ENCODE measurements at places on chromosomes 13 and 19.

DNA sequence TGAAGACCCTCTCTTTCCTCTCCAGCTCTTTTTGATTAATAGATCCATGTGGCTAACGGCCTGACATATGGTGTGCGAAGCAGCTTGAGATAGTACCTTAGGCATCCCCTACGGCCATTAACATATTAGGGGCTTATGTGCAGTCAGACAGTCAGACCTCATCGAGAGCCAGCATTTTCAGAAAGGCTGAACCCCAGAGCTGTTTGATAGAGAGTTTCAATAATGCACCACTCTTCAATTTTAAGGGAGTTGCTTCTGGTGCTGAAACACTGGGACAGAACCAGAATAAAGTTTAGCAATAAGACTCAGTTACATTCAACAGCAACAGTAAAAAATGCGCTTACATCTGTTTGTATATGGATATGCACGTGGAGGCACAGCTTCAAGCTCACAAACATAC lies 10.8 kb downstream of the POU4F1 start:
- DNase-seq = no peak

- DNase-seq = no peak
Observed at GRCh38 chr13:90443268-90443667, 904.2 kb upstream of the MIR17HG start.

DNA sequence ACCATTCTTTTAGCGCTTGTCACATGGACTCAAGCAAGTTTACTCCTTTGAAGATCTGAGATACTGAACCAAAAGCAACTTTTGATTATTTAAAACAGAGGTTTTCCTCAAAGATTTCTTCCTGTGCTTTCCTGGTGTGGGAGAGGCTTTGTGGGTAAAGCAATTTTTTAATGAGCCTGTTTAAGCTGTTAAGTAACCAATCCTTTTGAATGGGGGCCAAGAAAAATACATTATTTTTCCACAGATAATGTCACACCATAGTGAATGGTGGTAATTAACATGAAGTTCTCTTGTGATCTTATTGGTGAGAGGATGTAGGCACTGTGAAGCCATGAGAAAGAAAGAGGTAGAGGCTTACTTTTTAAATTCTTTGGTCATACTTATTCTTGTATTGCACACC lies 55.8 kb upstream of the OBI1 start:
- DNase-seq = no peak

DNA sequence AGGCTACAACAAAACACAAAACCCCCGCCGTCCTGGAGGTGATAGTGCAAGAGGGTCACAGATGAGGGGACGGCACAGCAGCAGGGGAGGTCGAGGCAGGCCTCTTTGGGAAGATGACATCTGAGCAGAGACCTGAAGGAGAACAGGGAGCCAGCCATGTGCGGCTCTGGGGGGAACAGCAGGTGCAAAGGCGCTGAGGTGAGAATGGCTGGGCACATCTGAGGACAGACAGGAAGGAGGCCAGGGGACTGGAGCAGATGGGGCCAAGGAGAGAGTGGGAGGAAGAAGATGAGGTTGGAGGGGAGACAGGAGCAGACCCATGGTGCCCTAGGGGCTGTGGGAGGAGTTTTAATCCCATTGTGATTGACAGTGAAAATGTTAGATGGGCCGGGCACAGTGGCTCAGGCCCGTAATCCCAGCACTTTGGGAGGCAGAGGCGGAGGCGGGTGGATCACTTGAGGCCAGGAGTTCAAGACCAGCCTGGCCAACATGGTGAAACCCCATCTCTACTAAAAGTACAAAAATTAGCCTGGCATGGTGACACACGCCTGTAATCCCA lies 1.8 kb upstream of the CKM start:
- DNase-seq = no peak

- DNase-seq = no peak
Observed at GRCh38 chr19:13195678-13196077, 45.5 kb downstream of the IER2 start.

DNA sequence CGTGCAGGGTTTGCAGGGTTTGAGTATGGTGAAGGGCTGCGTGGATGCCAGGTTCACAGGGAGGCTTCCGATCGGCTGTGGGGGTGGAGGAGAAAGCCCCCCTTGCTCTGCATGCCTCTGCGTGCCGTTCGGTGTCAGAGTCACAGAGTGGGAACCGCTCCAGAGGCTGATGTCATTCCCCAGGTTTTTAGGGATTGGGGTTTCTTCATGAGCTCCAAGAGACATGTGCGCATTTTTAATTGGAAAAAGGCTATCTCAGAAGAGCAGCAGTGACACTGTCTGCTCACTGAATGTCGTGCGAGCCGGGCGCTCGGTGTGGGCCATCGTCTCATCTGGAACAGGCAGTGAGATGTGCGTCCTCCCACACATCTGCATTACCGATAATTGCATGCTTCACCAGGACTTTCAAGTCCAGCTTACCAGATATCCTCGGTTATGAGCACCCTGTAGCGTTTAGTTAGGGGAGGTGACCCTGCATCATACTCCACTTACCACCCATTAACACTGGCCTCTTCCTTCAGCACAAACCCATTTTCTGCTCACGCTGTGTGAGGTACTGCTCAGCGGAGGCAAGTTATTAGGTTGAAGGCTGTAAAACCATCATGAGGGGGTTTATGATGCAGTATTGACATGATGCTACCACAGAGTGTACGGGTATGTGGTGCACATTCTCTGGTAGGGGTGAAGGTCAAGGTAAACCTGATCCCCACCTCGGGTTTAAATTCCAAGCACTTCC lies 1.7 kb downstream of the MCF2L start:
- no peak for DNase-seq

- DNase-seq = peak; percentile 72
Observed at GRCh38 chr19:18541258-18541991, 1.9 kb downstream of the FKBP8 start.

GRCh38 chr13:29887686-29888085 lies 37.3 kb upstream of the UBL3 start:
- DNase-seq = no peak

Measured in ELR (cell line).